ENCODE measurements at places on chromosomes 5 and 9.
A peak's percentile ranks its signal among the peaks of the same experiment; 100 is the strongest.

GRCh38 chr5:109374625-109375024 is 35.1 kb downstream of the PJA2 start:
- DNase-seq, result no peak

DNA sequence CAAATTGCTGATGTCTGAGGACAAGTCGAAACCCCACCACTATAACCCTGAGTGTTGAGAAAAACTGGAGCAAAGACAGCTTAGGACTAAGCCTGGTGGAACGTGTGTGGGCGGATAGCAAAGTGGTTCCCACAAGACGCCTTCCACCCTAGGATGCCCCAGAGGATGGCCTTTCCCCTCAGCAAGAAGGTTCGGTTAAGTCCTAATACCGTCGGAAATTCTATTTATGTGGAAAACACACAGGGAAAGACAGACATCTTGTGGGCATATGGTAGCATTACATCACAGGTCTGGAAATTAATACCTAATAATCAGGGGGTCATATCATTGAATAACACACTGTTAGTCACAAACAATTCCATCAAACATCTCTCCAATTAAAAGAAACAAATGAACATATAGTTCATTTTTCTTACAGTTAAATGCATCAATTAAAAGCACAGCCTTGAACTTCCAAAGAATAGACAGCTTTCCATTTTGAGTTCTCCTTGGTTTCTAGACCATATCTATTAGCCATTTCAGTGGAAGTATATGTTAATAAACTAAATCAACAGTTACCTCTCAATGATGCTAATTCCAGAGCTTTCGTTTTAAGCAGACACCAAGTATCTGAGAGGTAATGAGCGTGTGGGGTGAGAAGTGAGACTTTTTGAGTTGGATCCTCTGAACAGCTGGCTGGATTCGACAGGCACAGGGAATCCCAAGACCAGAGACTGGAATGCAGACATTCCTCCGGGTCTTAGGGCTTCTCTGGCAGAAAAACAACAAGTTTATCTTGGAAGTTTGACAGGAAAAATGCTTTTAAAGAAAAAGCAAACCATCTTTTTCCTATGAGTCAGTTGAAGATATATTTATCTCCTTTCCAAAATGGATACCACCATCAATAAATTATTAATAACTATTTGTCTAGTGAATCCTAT is 2.9 kb upstream of the ICE1 start:
- no peak for DNase-seq

DNA sequence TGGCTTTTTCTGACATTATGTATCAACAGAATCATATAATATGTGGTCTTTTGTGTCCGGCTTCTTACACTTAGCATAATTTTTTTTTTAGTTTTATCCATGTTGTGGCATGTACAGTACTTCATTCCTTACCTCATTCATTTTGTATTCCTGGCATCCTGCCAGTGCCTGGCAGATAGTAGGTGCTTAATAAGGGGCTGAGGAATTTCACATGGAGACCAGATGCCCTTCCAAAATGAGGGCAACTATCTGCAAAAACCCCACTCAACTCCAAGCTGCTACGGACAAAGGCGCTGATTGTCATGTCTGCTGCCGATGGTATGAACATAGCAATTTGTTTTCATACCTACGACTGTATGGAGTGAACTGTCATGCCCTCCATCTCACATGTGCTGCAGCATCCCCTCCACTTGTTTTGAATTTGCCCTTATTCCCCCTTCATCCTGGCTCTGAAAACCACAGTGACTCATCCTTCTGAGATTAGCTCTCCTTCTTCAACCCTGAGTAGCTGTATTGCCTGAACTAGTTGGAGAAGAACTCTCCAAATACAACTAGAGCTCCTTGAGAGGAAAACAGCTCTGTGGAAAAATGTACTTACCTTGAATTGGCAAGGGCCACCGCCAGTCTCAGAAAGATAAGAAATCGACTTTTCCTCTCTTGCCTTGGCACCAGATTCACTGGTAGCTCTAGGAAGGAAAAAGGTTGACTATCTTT is 41.3 kb upstream of the FOXE1 start:
- DNase-seq, result no peak

- DNase-seq, result peak; percentile 65
These were observed 120.2 kb downstream of the SEMA6A start for GRCh38 chr5:116454417-116454927.

- no peak for DNase-seq
These were observed 280.6 kb downstream of the EBF1 start for GRCh38 chr5:158819095-158819494.

- no peak for DNase-seq
These were observed 15.3 kb upstream of the PIK3R1 start for GRCh38 chr5:68200288-68200687.

GRCh38 chr5:176388003-176388443 is 375 bp downstream of the NOP16 start:
- no peak for DNase-seq

GRCh38 chr5:136133222-136133921 is 727 bp downstream of the SMAD5 start:
- DNase-seq, result no peak

- no peak for DNase-seq
These were observed 719 bp upstream of the ISCA1 start for GRCh38 chr9:86282979-86283535.

GRCh38 chr5:96408841-96409538 is 24.1 kb downstream of the PCSK1 start:
- no peak for DNase-seq

DNA sequence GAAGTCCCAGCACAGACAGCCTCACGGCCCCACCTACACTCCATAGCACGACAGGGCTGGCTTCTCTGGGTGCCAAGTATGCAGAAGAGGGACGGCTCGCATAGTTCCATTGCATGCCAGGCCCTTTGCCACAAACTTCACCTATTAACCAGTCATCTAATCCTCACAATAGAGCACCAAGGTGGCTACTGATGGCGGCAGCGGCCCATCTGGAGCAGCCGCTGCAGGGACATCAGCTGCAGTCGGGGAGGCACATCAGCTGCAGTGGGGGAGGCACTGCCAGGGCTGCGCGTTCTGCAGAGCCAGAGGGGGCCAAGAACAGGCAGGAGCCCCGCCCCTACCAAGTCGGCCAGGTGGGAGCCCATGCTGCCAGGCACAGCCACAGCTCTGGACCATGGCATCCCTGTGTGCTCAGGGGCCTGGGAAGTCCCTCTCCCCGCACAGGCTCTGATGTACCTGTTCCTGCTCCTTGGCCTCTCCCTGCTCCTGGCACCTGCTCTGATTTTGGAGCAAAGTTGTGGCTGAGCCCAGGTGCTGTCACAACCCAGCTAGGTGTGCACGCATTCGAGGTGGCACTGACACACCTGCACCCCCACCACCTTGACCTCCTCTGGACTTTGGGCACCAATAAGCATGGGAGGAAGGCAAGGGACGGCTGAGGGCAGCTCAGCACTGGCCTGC is 61.5 kb upstream of the SYNPO start:
- DNase-seq, result no peak
